ENCODE measurements at places on chromosomes 1 and 21. TPM values are rescaled to one million over a fixed set of nuclear protein-coding genes. Genes with fewer than 3 reads are reported as not detected.

The HSD3B2 gene
- total RNA-seq, result not detected

The OR2L8 gene
- 0.34 TPM for total RNA-seq

The KRTAP12-2 gene
- not detected for total RNA-seq

The ALX3 gene
- not detected for total RNA-seq

The NR1I3 gene
- not detected for total RNA-seq

The GOLT1A gene
- total RNA-seq, result not detected

The CNN3 gene
- 12.8 TPM for total RNA-seq

The CD247 gene
- total RNA-seq, result 229 TPM

The GPR52 gene
- 0.97 TPM for total RNA-seq

The AGMAT gene
- total RNA-seq, result 21.6 TPM

The KRTAP7-1 gene
- total RNA-seq, result not detected

The EFHD2 gene
- 45.8 TPM for total RNA-seq

The CFHR2 gene
- total RNA-seq, result not detected

The CAPN8 gene
- total RNA-seq, result not detected

The CEP104 gene
- total RNA-seq, result 29.3 TPM

The HCN3 gene
- 1.5 TPM for total RNA-seq

The DNAH14 gene
- 2.3 TPM for total RNA-seq

DNA sequence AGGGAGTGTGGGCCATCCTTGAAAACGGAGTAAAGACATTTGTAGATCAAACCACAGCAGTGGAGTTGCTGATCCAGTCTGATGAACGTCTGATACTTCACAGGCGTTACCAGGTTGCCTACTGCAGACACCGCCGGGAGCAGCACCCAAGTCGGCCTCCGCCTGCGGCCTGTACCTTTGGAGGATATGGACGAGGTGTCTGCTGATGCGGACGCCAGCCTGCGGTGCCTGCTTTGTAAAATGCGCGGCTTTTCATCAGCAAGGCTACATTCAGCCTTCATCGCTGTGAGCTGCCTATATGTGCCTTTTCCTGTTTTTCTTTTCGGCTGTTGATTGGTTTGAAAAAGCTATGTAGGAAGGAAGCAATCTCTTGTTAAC is 16.0 kb downstream of the SLX9 start:
- no peaks in the 10 kb centered on the region for H3K4me1 ChIP-seq
- H3K27me3 ChIP-seq, result no peaks in the 10 kb centered on the region
- H3K36me3 ChIP-seq, result peaks cover 17% of the 10 kb centered on the region
- H3K4me3 ChIP-seq, result no peak overlapping the region
- no peak overlapping the region for H3K27ac ChIP-seq
- DNase-seq, result no peak

DNA sequence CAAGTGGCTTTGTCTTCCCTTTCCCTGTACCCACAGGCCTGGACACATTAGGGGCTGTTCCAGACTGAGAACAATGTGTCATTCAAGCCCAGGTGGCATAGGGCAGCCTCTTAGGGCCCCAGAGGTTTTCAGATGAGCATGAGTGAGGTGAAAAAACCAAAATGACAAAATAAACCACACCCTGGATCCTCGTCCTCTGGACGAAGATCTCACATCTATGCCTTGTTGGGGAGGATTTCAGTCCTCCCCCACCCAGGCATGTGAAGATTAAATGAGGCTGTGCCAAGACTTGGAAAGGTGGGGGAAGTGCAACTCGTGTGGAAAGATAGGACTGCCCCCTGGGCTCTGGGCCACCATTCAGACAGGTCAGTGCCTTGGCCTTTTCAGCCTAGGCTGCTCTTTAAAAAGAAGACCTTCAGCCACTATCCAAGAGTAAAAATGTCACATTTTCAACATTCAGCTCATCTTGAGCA is 32.8 kb upstream of the IL19 start:
- peaks cover 7% of the 10 kb centered on the region for H3K36me3 ChIP-seq
- no peaks in the 10 kb centered on the region for H3K27me3 ChIP-seq
- peak; percentile 66 for DNase-seq
- no peak overlapping the region for H3K4me3 ChIP-seq
- peak overlapping the region; percentile 72 for H3K27ac ChIP-seq

GRCh38 chr1:168598892-168599291 is 22.5 kb downstream of the XCL1 start:
- H3K36me3 ChIP-seq, result no peaks in the 10 kb centered on the region
- no peaks in the 10 kb centered on the region for H3K4me1 ChIP-seq
- H3K27me3 ChIP-seq, result no peaks in the 10 kb centered on the region
- DNase-seq, result no peak
- no peak overlapping the region for H3K27ac ChIP-seq
- no peak overlapping the region for H3K4me3 ChIP-seq

DNA sequence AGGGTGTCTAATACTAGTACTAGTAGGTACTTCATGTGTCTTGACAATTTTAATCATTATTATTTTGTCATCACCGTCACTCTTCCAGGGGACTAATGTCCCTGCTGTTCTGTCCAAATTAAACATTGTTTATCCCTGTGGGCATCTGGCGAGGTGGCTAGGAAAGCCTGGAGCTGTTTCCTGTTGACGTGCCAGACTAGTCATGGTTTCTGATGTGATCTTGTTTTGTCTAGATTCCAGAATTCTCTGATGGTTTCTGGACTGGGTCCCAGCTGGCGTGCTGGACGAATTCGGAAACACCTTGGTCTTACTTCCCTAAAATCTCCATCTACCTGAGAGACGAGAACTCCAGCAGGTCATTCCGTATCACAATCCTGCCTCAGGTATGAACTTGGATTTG is 66.1 kb upstream of the FAM3B start:
- peaks cover 5% of the 10 kb centered on the region for H3K27me3 ChIP-seq
- no peak overlapping the region for H3K4me3 ChIP-seq
- no peak overlapping the region for H3K27ac ChIP-seq
- H3K36me3 ChIP-seq, result no peaks in the 10 kb centered on the region
- H3K4me1 ChIP-seq, result no peaks in the 10 kb centered on the region

DNA sequence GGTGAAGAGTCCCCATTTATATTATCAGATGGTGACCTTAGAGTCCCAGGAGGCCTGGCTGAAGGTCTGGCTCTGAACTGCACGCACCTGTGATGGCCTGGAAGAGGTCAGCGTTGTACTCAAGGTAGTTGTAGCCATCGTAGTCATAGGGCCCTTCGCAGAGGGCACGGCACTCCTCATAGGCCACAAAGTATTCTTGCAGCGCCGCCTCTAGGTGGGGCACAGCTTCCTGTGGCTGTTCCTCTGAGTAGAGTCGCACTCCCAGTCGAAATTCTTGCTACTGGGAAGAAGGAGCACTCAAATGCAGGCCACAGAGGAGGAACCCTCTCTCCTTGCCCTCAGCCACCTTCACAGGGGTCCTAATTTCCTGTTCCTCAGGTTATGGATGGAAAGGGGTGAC is 7.7 kb downstream of the P3H1 start:
- H3K4me1 ChIP-seq, result peaks cover 6% of the 10 kb centered on the region
- no peak overlapping the region for H3K4me3 ChIP-seq
- no peak for DNase-seq
- no peaks in the 10 kb centered on the region for H3K27me3 ChIP-seq

DNA sequence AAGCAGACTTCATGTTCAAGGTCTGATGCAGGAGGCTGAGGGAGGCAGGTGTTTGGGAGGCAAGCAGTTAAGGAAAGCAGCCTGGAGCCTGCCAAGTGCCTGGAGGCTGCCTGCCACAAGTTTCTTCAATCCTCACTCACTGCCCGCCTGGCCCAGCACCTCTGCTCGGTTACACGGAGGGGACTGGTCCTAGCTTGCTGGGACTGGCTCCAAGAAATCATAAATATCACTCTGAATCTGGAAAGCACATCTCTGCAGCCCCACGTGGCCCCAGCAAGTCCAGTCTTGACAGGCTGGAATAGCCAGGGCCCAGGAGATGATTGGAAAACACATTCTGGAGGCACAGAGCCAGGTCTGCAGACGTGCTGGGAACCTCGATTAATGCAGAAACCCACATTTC is 83.9 kb downstream of the BCAR3 start:
- no peak overlapping the region for H3K27ac ChIP-seq
- no peak for DNase-seq
- no peaks in the 10 kb centered on the region for H3K4me1 ChIP-seq
- no peak overlapping the region for H3K4me3 ChIP-seq

DNA sequence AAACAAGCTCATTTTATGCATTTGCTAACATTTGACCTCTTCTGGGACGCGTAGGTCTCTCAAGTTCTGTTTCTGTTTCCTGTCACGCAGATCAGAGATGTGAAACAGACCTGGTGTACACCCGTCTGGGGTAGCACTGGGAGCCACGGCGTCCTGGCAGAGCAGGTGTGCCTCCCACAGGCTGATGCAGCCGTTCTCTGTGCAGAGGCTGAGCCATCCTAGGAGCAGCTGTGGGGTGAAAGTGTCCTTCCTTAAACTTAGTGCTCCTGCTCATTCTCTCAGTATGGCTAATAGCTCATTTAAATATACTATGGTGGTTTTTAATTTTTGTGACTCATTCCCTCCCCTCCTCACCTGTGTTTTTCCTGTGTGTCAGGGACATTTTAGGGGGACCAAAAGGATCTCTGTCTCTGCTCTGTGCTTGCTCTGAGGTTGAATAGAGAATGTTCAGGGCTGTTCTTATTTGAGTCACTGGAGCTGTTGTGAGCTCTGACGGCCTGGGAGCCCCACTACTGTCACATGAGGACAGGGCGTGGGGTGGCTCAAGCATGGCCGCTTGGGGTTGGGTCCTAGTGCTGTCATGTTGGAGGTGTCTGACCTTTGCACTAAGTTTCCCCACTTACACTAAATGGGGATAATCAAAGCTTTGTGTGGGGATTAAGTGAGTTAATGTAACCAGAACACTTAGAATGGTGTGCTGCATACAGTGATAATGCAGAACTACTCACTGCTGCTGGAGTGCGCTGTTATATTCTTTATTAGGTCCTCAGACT is 43.0 kb downstream of the GALNT2 start:
- peak overlapping the region; percentile 89 for H3K27ac ChIP-seq
- H3K4me1 ChIP-seq, result peaks cover 83% of the 10 kb centered on the region
- H3K27me3 ChIP-seq, result no peaks in the 10 kb centered on the region
- H3K4me3 ChIP-seq, result peak overlapping the region; percentile 24
- peaks cover 25% of the 10 kb centered on the region for H3K36me3 ChIP-seq

GRCh38 chr1:62905309-62905708 is 121.4 kb downstream of the ATG4C start:
- peaks cover 2% of the 10 kb centered on the region for H3K27me3 ChIP-seq
- peaks cover 10% of the 10 kb centered on the region for H3K4me1 ChIP-seq
- no peaks in the 10 kb centered on the region for H3K36me3 ChIP-seq
- no peak overlapping the region for H3K27ac ChIP-seq
- H3K4me3 ChIP-seq, result no peak overlapping the region
- DNase-seq, result no peak

DNA sequence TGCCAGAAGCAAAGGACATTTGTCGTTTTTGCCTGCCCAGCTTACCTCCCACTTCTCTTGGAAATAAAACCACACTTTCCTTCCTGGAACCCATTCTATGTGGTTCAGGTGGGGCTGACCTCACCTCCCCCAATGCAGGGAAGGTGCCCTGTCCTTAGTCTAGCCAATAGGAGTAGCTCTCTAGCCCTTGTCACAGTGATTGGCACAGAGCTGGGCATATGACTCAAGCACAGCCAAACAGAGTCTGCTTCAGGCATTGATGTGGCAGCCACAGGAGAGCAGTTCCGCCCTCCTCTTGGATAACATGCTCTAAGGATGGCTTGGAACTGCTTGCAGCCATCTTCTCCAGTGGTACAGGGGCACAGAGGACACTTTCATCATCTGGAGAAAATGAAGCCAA is 134.0 kb downstream of the LRIG2 start:
- peaks cover 20% of the 10 kb centered on the region for H3K27me3 ChIP-seq
- peaks cover 3% of the 10 kb centered on the region for H3K4me1 ChIP-seq
- no peak overlapping the region for H3K4me3 ChIP-seq
- no peak overlapping the region for H3K27ac ChIP-seq
- no peak for DNase-seq

GRCh38 chr1:175969231-175969630 is 225.8 kb upstream of the TNR start:
- no peak for DNase-seq
- H3K27me3 ChIP-seq, result no peaks in the 10 kb centered on the region
- no peak overlapping the region for H3K27ac ChIP-seq
- no peaks in the 10 kb centered on the region for H3K4me1 ChIP-seq
- H3K4me3 ChIP-seq, result no peak overlapping the region
- H3K36me3 ChIP-seq, result peaks cover 24% of the 10 kb centered on the region

DNA sequence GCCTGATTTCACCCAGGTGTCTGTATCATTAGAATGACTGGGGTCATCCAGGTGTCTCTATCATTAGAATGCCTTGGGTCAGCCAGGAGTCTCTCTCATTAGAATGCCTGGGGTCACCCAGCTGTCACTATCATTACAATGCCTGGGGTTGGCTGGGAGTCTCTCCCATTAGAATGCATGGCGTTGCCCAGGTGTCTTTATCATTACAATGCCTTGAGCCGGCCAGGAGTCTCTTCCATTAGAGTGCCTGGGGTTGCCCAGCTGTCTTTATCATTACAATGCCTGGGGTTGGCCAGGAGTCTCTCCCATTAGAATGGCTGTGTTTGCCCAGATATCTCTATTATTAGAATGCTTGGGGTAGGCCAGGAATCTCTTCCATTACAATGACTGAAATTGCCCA is 61.6 kb downstream of the RNF187 start:
- H3K36me3 ChIP-seq, result no peaks in the 10 kb centered on the region
- DNase-seq, result no peak
- no peaks in the 10 kb centered on the region for H3K4me1 ChIP-seq
- H3K27me3 ChIP-seq, result peaks cover 1% of the 10 kb centered on the region
- H3K27ac ChIP-seq, result no peak overlapping the region

GRCh38 chr1:20712215-20712577 is 5.6 kb downstream of the KIF17 start:
- no peaks in the 10 kb centered on the region for H3K36me3 ChIP-seq
- DNase-seq, result no peak
- H3K4me1 ChIP-seq, result no peaks in the 10 kb centered on the region
- no peak overlapping the region for H3K27ac ChIP-seq

- peaks cover 29% of the 10 kb centered on the region for H3K36me3 ChIP-seq
- H3K4me3 ChIP-seq, result no peak overlapping the region
- H3K4me1 ChIP-seq, result peaks cover 3% of the 10 kb centered on the region
- H3K27me3 ChIP-seq, result no peaks in the 10 kb centered on the region
- no peak overlapping the region for H3K27ac ChIP-seq
These were observed 27.6 kb downstream of the NIPAL3 start for GRCh38 chr1:24443241-24443656.

DNA sequence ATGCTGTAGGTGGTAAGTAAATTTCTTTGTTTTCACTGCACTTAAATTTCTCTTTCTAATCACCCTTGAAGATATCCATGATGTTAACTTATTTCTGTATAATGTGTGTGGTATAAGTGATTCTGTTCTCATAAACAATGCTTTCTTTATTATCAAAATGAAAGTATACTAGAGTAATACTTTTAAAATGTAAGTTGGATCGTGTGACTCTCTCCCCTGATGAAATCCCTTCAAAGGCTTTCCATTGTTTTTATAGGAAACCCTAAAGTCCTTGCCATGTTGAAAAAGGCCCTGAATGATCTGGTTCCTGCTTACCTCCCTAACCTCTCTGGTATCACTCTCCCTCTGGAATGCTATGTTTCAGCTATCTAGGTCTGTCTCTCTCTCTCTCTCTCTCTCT is 191.1 kb upstream of the LHX8 start:
- H3K27ac ChIP-seq, result no peak overlapping the region
- DNase-seq, result no peak
- no peaks in the 10 kb centered on the region for H3K27me3 ChIP-seq
- H3K36me3 ChIP-seq, result no peaks in the 10 kb centered on the region
- no peaks in the 10 kb centered on the region for H3K4me1 ChIP-seq
- H3K4me3 ChIP-seq, result no peak overlapping the region

Data from activated CD8-positive, alpha-beta T cell treated with anti-CD3 and anti-CD28 coated beads for 36 hours (primary cell).